ENCODE measurements at places on chromosomes 12 and 14.

DNA sequence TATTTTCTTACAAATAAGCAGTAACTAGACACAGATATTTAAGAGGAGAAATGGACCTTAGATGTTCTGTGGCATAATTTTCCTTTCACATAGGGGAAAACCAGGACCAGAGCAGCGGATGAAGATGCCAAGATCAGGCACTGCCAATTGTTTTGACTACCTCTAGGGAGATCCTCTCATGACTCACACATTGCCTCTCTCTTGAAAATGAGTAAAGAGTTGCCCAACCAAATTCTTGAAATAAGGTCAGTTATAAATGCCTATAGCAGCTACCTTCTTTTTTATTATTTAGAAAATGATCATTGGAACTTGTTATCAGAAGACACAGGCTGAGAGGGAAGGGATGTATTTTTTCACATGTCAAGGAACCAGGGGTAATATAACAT, 263.4 kb upstream of the PLEKHG7 start:
- DNase-seq: no peak

GRCh38 chr14:69705706-69706105, 61.2 kb upstream of the SRSF5 start:
- no peak for DNase-seq

GRCh38 chr14:85037411-85037810, 492.5 kb upstream of the FLRT2 start:
- no peak for DNase-seq

- no peak for DNase-seq
Measured at GRCh38 chr14:23930742-23931141, 22.8 kb upstream of the DHRS4 start.

GRCh38 chr12:18502422-18502968, 235.3 kb downstream of the PLCZ1 start:
- DNase-seq: no peak

DNA sequence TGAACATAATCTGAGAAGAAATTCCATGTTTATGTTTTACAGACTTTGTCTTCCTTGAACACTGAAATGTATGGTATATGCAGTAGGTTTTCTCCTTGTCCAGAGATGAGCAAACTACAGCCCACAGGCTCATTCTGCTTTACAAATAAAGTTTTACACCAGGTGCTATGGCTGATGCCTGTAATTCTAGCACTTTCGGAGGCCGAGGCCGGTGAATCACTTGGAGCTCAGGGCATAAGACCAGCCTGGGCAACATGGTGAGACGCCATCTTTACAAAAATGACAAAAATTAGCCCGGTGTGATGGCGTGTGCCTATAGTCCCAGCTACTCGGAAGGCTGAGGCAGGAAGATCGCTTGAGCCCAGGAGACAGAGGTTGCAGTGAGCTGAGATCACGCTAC, 64.7 kb downstream of the LRP6 start:
- DNase-seq: no peak

DNA sequence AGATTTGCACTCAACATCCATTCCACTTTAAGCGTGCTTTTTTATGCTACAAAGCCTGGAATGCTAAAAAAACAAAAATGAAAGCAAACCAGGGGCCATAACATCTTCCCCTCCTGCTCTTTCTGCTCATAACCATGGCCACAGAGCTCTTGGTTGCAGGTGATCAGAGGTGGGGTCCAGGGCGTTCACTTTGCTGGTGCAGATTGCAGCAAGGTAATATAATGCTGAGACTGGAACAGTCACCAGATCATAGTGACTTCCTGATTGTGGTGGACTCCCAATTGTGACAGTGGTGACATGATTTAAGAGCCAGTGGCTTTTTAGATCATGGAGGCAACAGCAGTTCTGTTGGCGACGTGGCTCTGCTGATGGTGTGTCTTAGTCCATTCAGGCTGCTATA, 115.0 kb upstream of the CPM start:
- DNase-seq: no peak

DNA sequence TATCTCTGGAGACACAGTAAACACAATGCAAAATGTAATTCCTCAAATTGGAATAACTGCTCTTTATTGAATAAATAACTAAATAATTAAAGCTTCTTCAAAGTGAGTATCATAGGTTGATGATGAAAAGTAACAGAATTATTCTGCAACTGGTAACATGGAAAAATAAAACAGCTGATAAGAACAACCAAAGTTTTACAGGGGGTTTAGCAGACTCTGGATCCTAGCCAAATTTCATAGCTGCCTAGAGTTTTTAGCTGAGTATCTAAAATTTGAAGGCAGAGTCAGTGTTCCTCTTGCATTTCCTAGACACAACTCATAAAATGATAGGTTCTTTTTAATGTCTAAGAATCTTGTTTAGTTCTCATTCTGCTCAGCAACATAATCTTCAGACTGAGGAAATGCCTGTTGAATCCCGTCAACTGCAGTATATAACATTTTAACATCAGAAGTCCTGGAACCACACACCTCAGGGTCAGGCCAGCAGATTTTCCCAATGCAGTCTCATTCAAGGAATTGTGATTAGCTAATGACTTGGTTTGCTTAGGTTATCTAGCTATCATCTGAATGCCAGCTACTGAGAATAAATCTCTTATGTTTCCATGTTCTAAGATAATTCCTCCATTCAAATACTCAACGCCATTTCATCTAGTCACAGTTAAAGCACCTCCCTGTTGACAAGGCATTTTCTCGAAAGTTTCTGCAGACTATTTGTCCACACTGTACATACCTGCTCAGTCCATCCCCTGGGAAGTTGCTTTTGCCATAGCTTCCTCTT, 411.6 kb downstream of the BCAT1 start:
- no peak for DNase-seq

DNA sequence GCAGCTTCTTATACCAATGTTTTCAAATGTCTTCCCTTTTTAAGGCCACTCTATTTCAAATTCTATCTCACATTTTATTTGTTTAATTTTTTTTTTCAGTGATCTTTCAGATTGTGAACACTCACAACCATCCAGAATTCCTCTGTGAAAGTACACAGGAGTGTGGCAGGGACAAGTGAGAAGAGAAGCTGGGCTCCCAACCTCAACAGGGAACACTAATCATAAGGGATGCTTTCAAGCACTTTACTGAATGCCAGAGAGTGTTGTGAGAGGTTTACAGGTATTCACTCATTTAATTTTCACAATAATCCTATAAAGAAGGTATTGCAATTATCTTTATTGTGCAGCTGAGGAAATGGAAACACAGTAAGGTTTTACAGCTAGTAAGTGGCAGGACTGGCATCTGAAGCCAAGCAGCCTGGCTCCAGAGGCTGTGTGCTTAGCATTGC, 60.1 kb upstream of the PYGL start:
- DNase-seq: no peak

DNA sequence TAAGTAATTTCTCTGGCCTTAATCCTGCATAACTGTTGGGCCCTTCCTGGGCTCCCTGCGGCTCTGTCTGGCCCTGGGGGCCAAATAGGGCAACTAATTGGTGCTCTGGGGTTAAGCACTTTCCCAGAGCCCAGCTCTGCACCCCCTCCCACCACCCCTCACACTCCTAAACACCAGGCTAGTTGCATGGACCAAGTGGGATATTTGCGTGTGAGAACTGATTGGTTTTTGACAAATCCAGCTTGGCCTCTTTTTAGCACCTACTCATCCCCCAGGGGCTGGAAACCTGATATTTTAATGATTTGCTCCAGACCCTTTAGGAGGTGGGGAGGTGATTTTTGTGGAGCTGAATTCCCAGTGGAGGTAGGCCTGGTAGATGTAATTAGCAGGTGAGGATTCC, 91.9 kb downstream of the DICER1 start:
- DNase-seq: no peak

- DNase-seq: no peak
Measured at GRCh38 chr12:121166356-121166755, 33.7 kb downstream of the P2RX7 start.

- DNase-seq: no peak
Measured at GRCh38 chr14:33788161-33788560, 162.7 kb downstream of the EGLN3 start.

GRCh38 chr14:36988989-36989388, 183.4 kb downstream of the SLC25A21 start:
- DNase-seq: no peak

- peak; percentile 52 for DNase-seq
Measured at GRCh38 chr12:119145367-119145766, 33.4 kb upstream of the HSPB8 start.

DNA sequence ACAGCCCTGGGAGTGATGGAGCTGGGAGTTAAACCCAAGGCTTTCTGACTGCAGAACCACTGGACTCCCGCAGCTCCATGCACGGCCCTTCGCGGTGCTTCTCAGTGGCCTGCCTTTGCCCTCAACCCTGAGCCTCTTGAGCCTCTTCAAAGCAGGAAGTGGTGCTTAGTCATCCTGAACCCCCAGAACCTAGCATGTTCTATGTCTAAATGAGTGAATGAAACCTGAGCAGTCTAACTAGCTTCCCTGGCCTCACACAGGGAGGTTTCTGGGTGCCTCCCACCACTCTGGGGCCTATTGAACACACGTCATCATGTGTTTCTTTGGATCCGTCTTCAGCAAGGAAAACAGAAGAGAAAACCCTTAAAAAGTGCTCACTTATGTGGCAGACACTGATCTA, 117.9 kb upstream of the SFSWAP start:
- no peak for DNase-seq

DNA sequence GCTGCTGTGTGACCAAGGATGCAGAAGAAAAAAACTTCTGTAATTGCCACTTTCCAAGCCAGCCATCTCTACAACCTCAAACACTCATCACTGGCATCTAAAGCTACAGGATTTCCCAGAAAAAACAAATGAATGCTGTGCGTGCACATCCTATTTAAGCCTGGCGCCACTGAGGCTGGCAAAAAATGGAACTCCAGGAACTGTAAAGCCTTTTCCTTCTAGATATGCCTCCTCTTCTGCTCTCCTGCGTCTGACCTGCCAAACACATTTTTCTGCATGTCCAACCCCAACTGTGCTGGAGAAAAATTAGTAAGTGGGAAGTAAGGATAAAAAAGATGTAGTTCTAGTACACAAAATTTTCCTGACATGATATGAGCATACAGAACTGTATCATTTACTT, 184.9 kb downstream of the ITPR2 start:
- no peak for DNase-seq

GRCh38 chr14:75092698-75093097, 23.3 kb downstream of the ZC2HC1C start:
- no peak for DNase-seq

DNA sequence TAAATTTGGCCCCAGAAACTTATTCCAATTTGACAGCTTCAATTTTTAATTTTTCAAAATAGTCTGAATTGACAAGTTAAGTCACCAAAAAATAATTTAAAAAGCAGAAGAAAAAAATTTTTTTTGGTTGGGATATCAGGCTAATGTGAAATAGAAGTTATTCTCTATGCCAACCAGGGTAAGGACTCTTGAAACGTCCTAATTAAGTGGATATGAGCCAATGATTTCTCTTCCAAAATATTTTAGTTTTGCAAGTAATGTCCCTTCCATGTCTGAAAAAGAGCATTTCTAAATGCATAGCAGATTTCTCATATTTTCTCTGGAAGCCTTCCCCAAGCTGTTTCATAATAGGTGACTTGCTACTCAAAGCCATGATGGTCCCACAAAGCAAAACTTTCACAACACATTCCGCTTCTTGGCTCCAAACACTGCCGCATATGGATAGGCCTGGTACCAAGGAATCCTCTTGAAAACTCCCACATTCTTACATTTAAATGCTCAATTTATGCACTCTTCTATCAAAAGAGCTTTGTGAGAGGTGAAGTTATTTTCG, 65.1 kb downstream of the SIX6 start:
- DNase-seq: no peak

GRCh38 chr12:57626921-57627445, 6.0 kb downstream of the B4GALNT1 start:
- DNase-seq: no peak

DNA sequence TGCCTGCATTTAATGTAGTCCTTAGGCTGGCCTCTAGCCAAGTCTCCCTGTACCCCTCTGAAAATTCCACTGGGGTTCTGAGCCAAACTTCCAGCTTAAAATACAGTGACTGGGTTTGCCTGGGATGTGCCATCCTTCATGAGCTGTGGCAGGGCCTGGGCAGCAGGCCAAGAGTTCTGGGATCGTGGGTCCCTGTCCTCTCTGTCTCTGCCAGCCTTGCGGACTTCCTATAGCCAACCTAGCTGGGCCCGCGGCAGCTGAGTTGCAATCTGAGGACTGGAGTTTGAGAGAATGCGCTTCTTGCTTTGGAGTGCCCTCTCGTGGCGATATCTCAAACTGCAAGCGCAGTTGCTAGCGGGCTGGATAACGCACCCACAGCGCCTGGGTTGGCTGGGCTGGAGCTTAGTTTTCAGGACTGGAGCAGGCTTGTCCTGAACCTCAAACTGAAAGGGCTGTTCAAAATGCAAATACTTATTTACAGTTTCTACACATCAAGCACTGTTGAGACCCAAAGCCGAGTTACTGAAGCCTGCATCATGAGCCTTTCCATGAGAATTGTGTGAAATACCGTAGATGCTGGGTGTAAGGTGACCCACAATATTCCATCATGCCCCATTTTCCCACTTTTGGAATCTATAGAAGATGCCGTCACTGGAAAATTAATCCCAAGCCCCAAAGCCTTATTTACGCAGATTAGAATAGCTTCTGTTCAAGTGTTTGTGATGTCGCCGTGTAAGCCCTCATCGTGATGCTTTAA, 7.3 kb upstream of the IFI27L2 start:
- peak; percentile 90 for DNase-seq

DNA sequence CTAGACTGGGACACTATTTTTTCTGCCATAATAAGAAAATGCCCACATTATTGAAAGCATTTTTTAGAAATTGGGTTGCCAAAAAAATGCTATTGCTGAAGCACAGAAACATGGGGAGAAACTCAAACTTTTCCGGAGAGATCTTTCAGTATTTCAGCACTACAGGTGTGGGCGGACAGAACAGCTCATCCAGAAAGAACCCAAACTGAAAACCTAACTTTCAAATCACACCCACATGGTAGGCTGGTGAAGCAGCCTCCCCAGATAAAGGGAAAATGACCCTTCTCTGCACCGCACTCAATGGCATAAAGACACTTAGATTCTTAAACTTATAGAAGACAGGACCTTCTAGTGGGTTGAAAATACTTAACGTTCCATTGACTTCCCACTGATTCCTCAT, 62.3 kb upstream of the TMPO start:
- DNase-seq: no peak

GRCh38 chr12:82745063-82745674, 58.5 kb downstream of the TMTC2 start:
- no peak for DNase-seq

DNA sequence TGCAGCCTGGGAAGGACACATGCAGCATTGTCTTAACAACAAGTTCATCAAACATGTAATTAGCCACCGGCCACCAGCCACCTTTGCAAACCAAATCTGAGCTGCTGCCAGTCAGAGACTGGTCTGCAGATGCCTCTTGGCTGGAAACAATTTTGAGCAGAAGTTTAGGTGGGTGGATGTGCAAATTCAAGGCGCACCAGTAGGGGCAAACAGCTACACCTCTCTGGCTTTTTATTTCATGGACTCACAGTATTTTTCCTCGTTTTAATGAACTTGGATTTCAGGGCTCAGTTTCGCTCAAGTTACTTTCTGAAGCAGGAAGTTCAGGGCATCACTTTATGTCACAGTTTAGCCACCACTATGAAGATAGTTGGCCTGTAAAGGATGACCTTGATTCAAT, 94.3 kb downstream of the OTX2 start:
- no peak for DNase-seq
